Activated naive CD8-positive, alpha-beta T cell treated with anti-CD3 and anti-CD28 coated beads for 36 hours (primary cell): ENCODE measurements at places on chromosomes 5 and 9. TPM values are rescaled to one million over a fixed set of nuclear protein-coding genes. Genes with fewer than 3 reads are reported as not detected.

NSG2 gene
- not detected for total RNA-seq

FOXE1 gene
- not detected for total RNA-seq

GRCh38 chr5:36584009-36584875, 22.2 kb upstream of the SLC1A3 start:
- DNase-seq = no peak

DNA sequence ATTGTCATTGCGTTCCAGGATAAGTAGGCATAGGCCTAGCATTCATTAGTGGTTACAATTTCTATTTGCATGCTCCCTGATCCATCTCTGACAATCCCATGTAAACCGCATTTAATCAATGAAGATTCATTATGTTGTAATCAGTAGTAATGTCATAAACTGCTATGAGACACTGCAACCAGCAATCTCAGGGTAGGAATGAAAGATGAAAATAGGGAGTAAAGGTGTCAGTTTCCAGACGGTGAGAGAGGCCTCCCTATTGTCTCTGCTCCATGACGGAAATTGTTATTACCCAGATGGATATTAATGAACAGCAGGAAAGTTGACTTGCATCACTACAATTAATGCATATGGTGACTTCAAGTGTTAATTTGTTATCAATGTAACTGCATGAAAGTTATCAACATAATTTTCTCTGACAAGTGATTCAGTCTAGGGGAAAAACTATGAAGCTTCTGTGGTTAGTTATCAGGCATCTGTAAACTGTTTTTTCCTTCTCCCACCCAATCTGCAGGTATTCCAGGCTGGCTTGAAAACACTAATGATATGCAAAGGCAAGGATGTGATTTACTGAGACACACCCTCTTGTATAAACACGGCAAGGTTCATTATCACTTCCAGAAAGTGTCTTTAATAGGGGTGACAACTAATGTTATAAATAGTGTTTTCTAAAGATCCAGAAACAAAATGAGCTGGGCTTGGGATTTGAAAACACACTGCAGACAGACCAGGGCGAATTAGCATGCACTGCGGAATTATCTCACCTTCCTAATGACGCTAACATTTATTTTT, 73.5 kb downstream of the ZNF622 start:
- no peak for DNase-seq
